ENCODE measurements at places on chromosomes 13 and 19.
A peak's percentile ranks its signal among the peaks of the same experiment; 100 is the strongest.

- peak; percentile 25 for DNase-seq
Observed at GRCh38 chr13:35552172-35552844, 75.8 kb upstream of the MAB21L1 start.

DNA sequence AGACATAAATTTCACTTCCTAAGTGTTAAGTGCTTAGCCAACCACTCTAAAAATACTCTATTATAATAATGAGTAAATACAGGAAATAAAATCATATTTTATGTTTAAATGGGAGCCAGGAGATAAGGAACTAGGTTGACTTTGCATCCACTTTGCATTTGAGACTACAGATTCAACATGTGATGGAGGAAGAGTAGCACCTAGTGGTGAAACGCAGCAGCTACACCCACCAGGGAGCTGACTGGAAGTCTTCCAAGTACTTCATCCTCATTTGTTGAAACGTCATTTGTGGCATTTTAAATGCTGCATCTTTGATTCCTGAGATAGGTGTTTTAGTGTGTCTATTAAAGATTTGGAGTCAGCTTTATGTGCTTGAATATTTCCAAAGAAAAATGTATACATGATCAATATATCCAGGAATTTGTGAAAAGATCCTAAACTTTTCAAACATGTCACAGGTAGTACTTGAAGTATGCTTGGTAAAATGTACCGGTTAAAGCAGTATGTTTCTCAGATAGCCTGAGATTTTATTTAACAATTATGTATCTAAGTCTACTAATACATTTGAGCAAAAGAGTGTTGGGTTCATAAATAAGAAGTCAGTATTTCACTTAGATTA is 17.4 kb upstream of the KCTD12 start:
- DNase-seq: no peak

DNA sequence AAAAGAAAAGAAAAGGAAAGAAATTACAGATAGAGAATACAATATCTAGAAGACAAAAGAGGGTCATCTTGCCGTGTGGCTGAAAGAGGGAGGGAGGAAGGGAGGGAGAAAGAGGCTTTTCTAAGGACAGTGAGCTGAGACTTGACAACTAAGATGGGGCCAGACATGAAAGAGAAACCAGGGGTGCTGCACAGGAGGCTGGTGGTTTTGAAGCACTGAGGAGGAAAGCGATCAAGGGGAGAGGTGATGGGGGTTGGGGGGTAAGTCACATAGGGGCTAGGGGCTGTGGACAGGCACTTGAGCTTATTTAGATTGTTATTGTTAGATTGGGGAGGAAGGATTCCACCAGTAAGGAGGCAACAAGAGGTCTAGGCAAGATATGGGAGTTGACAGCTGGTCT is 17.3 kb downstream of the PNPLA6 start:
- no peak for DNase-seq

GRCh38 chr19:44972802-44973201 is 17.6 kb downstream of the CLPTM1 start:
- DNase-seq: no peak

DNA sequence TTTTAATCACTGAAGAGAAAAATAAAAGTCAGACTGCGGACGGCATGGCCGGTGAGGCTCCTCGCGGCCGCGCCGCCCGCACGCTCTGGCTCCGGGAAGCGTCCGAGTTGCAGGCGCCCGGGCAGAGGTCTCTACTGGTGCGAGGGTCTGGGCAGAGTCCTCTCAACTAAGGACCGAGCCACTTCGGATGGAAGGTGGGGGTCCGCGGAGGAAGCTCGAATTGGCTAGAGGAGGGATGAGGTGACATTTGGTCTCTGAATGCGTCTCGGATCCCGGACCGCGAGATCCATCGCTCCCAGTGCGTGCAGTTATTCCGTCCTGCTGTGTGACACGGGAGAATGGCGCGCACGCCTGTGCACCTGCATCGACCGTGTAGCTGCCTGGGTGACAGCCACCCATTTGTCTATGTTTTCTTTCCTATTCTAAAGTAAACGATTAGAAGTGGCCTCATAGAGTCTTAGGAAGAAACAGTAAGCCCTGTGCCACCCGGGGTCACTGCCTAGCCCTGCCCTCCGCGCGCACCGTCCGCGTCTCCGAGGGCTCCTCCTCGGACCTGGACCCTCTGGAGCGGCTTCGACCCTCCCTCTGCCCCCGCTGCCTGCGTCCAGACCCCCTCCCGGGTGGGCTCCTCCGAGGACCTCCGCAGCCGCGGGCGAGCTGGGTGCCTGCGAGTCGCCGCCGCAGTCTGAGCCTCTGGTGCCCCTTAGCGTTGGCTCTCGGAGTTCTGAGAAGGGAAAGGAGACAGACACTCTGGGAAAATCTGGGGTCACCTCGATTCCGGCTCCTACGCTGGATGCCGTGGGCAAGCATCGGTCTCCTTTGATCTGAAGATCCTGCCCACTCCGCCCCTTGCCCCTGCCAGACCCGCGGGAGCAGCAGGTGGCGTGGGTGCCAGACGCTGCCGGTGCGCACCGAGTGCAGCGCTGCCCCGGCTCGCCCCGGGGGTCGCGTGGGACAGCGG is 347.4 kb downstream of the LIG4 start:
- no peak for DNase-seq
